Activated naive CD4-positive, alpha-beta T cell treated with anti-CD3 and anti-CD28 coated beads, Interleukin-2, amount 10 ng/mL, durations not matched to agents 5 hours and 36 hours (primary cell): ENCODE measurements at places on chromosomes 11 and 22. TPM values are rescaled to one million over a fixed set of nuclear protein-coding genes. Genes with fewer than 3 reads are reported as not detected.

CCDC88B gene
- 126 TPM for total RNA-seq

OR8G1 gene
- total RNA-seq: not detected

LRRC74B gene
- total RNA-seq: not detected

PGM2L1 gene
- total RNA-seq: 6.8 TPM

NLRP14 gene
- not detected for total RNA-seq

BTBD18 gene
- total RNA-seq: not detected

CRYBA4 gene
- not detected for total RNA-seq

OR4D5 gene
- not detected for total RNA-seq

CRACR2B gene
- total RNA-seq: 23.7 TPM

TMEM121B gene
- total RNA-seq: 0.12 TPM

OR2AT4 gene
- total RNA-seq: not detected

FDXACB1 gene
- 4.1 TPM for total RNA-seq

CDC42BPG gene
- 2.2 TPM for total RNA-seq

OR10A2 gene
- total RNA-seq: not detected

HOATZ gene
- not detected for total RNA-seq

POTEH gene
- total RNA-seq: not detected

ATP5MG gene
- 286 TPM for total RNA-seq

PGA5 gene
- total RNA-seq: not detected

EHF gene
- not detected for total RNA-seq

MS4A2 gene
- not detected for total RNA-seq

TYR gene
- total RNA-seq: not detected

PNPLA5 gene
- total RNA-seq: not detected

RELT gene
- total RNA-seq: 21.6 TPM

NXPE2 gene
- not detected for total RNA-seq

WNT7B gene
- total RNA-seq: not detected

APLNR gene
- not detected for total RNA-seq

MS4A7 gene
- total RNA-seq: not detected

CDCA5 gene
- total RNA-seq: 72.9 TPM

C22orf31 gene
- total RNA-seq: not detected

COA4 gene
- total RNA-seq: 54.2 TPM

PLA2G3 gene
- total RNA-seq: not detected

PKNOX2 gene
- total RNA-seq: not detected

BCR gene
- total RNA-seq: 55.6 TPM

MCM5 gene
- total RNA-seq: 148 TPM

SERPIND1 gene
- not detected for total RNA-seq

HBG1 gene
- total RNA-seq: not detected

NDUFV1 gene
- total RNA-seq: 196 TPM

IGSF9B gene
- total RNA-seq: 173 TPM

OR6T1 gene
- total RNA-seq: not detected

FZD4 gene
- total RNA-seq: not detected

CKAP5 gene
- 124 TPM for total RNA-seq

SLC25A18 gene
- not detected for total RNA-seq

CCDC157 gene
- 4.2 TPM for total RNA-seq

UBQLNL gene
- not detected for total RNA-seq

HBG2 gene
- not detected for total RNA-seq

SH3BP1 gene
- 146 TPM for total RNA-seq

RHOG gene
- total RNA-seq: 148 TPM

ZNF214 gene
- total RNA-seq: not detected

PLAAT2 gene
- total RNA-seq: not detected

PACS1 gene
- total RNA-seq: 109 TPM
